ENCODE measurements at places on chromosomes 1 and 21.

- DNase-seq = no peak
Measured at GRCh38 chr1:58312971-58313563, 233.5 kb downstream of the OMA1 start.

GRCh38 chr1:167790117-167790516 lies 68.3 kb downstream of the MPZL1 start:
- DNase-seq = no peak

GRCh38 chr21:45371081-45371480 lies 33.9 kb upstream of the COL18A1 start:
- no peak for DNase-seq

DNA sequence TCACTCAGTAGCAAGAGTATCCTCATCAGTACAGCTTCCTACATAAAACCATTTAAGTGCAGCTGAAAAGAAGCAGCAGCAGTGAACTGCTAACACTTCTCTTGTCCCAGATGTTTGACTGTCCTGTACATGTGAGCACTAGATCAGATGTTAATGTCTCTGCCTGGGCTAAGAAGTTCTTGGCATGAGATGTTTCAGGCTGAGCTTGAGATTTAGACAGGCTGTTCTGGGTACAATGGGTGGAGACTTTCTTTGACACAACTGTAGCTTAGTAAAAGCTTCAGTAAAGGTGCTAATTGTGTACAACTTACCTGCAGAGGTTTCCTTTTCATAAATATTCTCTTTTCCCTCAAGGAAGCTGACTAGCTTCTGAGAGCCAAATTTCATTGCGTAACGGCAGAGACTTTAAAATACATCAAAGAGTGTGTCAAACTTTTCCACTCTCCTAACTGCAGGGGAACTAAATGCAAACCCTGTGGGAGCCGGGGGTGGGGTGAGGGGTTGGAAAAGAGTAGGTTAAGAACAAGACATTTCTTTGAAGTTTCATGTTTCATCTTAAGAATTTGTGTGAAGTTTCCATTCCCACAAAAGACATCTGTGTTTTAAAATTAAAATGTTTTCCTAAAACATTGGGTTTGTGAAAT lies 82.1 kb upstream of the CCDC190 start:
- DNase-seq = no peak

GRCh38 chr1:1144122-1144842 lies 28.4 kb upstream of the C1orf159 start:
- peak; percentile 43 for DNase-seq

DNA sequence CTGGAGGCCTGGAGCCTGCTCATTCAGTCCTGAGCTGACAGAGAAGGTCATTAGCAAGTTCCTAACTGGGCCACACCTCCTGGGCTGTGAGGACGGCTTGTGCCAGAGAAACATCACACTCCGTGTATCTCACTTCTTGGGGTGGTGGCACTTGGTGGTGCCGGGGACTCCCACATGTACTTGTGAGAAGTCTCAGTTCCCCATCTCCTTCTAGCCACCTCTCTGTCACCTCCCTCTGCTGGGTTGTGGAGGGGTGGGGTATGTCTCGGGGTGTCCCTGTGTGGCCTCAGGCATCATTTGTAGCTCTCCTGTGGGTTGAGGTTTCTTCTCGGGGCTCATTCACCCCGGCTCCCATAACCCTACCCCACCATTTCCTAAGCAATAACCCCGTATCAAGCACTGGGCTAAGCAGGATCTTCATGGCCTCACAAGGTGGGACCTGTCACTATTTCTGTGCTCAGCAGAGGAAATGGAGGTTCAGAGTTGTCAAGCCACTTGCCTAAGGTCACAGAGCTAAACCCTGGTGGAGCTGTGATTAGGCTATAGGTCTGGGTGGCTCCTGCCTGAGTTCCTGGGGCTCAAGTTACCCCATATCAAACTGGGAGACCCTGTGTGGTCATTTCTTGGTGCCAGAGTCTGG lies 62.5 kb downstream of the UBIAD1 start:
- DNase-seq = no peak

GRCh38 chr1:160410406-160411005 lies 10.1 kb downstream of the VANGL2 start:
- DNase-seq = no peak

- no peak for DNase-seq
Measured at GRCh38 chr1:54012008-54012325, 6.0 kb downstream of the LDLRAD1 start.

DNA sequence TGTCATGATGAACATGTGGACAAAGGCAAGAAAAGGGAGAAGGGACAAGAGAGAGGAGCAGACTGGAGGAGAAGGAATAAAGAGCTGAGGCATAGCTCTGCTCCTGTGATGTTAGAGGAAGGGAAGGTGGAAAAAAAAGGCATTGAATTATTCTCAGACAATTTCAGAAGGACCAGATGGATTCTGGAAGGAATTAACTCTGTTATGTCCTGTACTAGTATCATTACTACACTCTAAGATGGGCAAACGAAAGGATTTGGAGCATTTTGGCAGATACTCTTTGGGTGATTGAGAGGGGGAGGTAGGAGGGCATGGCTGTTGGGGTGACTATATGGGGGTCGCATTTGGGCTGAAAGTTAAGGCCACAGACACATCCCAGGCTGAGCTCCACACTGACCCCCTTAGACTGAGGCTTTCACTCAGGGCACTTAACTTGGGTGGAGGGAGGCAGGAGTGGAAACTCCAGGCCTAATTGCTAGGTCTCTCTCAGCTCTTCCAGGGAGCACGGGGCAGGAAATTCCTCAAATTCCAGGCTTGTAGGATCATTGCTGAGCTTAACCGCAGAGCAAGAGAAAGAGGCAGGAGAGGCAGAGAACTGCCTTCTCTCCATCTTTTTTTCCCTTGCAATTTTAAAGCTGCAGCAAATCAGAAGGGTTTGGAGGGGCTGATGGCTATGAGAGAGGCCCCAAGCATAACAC lies 25.9 kb downstream of the KIRREL1 start:
- no peak for DNase-seq

- no peak for DNase-seq
Measured at GRCh38 chr1:116287341-116288200, 85.5 kb upstream of the ATP1A1 start.

DNA sequence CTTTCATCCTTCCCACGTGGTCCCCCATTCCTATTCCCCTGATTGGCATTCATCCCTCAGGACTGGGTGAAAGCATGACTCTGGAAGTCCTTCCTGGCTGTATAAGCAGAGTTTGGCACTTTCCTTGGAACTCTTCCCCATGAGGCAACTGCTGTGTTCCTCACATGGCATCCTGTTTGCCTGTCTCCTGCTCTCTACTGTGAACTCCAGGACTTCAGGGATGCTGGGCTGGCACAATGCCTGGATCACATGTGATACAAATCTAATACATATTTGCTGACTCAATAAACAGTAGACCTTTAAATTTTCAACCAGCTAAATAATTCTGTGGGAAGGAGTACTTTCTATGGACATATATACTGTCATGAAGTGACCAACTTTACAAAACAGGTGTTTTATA lies 46.8 kb upstream of the EDEM3 start:
- DNase-seq = no peak

GRCh38 chr1:244269169-244269568 lies 182.5 kb downstream of the ADSS2 start:
- DNase-seq = no peak

DNA sequence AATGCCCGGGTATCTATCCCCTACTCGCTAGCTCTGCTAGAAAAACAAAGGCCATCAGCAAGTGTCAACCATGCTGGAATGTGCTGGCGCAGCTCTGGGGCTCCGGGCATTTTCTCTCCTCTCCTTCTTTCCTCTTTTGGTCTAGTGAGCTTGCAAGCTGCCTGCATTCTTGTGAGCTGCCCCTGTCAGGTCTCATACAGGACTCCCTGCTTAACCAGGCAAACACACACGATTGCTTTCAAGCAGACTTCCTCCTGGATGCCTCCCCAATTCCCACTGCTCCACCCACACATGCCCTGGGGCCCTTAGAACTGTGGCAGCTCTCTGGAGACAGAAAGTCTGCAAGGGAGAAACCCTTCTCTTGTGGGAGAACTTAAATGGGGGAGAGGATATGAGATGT lies 35.7 kb upstream of the SUCO start:
- no peak for DNase-seq

- peak; percentile 40 for DNase-seq
Measured at GRCh38 chr1:240027059-240027462, 64.6 kb upstream of the FMN2 start.

DNA sequence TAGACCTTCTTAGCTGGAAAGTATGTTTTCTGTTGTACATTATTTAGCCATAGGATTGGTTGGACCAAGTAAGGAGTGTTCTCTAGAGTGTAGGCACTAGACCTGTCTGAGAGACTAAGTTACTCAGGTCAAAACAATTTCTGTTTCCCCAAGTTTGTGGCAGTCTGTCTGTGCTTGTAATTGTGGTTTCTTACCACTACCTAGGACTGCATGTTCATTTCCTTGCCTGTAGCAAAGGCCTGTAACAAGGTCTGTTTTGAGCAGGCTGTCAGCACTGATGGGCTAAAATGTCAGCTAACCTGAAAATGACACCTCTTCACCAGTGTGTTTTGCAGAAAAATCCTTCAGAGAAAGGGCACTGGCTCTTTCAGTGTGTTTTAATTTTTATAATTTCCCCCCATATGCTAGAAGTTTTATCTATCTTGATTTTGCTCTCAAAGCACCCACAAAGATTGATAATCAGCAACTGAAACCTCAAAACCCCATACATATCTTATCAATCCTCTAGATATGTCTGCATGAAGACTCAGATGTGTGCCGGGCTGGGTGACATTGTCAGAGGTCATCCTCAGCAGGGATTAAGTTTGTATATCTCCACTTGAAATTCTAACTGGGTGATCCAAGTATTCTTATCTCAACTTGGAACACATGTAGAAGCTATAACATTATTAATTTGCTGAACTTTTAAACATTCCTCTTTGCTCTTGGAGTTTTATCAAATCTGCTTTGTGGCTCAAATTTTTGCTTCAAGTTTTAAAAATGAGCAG lies 50.7 kb upstream of the ST6GALNAC3 start:
- DNase-seq = no peak

DNA sequence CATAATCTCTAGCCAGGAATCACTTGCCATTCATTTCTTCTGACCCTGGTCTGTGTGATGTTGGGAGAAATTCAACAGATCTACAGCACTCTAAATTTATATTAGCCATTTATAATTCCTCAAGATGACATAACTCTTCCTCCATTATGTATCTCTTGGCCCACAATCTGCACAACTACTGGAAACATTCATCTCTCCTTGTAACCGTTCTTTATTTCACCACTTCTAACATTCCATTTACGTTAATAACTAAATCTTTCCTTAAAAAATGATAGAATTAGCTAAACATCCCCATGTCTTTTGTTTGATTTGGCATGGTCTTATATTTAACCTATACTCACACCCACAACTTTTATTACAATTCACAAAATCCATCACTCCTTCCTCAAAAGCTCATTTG lies 166.0 kb downstream of the COL11A1 start:
- DNase-seq = no peak

DNA sequence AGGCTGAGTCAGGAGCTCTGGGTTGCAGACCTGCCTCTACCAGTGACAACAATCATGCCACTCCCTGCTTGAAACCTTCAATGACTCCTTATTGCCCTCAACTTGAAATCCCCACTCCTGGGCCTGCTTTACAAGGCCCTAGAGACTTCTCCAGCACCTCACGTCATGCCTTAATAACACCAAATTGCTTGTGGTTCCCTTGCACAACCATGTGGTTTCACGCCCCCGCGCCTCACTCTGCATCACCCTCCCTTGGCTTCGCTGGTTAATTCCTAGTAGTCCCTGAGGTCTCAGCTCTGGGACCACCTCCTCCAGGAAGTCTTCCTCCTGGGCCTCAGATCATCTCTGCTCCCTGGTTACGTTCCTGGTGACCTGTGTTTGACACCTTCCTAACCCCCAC lies 33.0 kb downstream of the EPHA2 start:
- DNase-seq = peak; percentile 75

DNA sequence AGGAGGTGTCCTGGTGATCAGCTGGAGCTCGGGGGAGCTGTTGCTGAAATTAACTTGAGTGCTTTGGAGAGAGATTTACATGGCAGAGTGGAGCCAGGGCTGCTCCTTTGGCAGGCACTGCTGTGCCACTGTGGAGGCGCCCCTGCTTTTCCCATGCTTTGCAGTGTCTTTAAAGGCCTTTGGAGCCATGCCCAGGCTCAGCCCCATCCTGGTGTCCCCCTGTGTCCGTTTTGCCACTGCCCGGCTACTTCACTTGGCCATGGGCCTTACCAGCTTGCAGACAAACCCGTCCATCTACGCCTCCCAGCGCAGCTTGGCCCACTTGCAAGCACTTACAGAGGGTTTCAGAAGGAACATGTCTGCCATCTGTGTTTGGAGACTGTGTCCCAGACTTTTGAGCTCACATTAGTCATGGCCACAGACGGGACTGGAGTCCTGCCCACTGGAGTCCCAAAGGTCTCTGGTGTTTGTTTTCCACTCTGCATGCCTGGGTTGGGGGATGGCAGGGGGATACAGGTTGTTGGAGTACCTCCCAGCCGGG lies 18.2 kb upstream of the LAMTOR5 start:
- DNase-seq = no peak

DNA sequence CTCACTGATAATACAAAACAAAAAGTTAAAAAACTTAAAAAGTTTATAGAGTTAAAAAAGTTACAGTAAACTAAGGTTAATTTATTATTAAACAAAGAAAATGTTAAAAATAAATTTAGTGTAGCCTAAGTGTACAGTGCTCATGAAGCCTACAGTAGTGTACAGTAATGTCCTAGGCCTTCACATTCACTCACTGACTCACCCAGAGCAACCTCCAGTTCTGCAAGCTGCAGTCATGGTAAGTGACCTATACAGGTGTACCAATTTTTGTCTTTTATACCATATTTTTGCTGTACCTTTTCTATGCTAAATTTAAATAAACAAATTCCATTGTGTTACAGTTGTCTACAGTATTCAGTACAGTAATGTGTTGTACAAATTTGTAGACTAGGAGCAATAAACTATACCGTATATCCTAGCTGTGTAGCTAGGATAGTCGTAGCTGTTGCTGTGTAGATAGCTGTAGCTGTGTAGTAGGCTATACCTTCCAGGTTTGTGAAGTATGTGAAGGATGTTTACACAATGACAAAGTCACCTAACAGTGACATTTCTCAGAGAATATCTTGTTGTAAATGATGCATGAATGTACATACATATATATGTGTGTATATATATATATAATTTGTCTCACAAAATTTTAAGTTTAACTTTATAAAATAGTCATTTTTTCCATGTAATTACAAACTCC lies 140.2 kb downstream of the TGFB2 start:
- no peak for DNase-seq

DNA sequence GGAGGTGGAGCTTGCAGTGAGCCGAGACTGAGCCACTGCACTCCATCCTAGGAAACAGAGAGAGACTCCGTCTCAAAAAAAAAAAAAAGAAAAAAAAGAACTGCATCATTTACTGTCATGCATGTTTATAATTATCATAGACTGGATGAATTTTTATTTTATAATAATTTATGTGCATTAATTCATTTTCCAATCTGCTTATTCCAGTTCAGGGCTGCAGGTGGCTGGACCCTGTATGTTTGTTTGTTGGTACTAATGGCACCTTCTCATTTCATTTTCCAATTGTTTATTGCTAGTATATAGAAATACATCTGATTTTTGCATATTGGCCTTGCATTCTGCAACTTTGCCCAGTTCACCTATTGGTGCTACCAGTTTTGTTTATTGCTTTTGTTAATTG lies 19.0 kb upstream of the SOX13 start:
- no peak for DNase-seq

All from T-helper 2 cell (primary cell).